ENCODE measurements at places on chromosomes 2 and 18. TPM values are rescaled to one million over a fixed set of nuclear protein-coding genes. Genes with fewer than 3 reads are reported as not detected.

Gene SERPINB11
- not detected for total RNA-seq

Gene C2orf49
- total RNA-seq = 7.7 TPM

Gene ARMC9
- 26.2 TPM for total RNA-seq

Gene OTOS
- not detected for total RNA-seq

Gene DNAH6
- 0.05 TPM for total RNA-seq

Gene CLEC4F
- not detected for total RNA-seq

Gene DUSP2
- total RNA-seq = 75.7 TPM

Gene SIX3
- not detected for total RNA-seq
